Stimulated activated CD4-positive, alpha-beta T cell treated with anti-CD3 and anti-CD28 coated beads, Interleukin-2, amount 100 ng/mL, for 48 hours (primary cell): ENCODE measurements at places on chromosomes 2 and 18.
A peak's percentile ranks its signal among the peaks of the same experiment; 100 is the strongest.

DNA sequence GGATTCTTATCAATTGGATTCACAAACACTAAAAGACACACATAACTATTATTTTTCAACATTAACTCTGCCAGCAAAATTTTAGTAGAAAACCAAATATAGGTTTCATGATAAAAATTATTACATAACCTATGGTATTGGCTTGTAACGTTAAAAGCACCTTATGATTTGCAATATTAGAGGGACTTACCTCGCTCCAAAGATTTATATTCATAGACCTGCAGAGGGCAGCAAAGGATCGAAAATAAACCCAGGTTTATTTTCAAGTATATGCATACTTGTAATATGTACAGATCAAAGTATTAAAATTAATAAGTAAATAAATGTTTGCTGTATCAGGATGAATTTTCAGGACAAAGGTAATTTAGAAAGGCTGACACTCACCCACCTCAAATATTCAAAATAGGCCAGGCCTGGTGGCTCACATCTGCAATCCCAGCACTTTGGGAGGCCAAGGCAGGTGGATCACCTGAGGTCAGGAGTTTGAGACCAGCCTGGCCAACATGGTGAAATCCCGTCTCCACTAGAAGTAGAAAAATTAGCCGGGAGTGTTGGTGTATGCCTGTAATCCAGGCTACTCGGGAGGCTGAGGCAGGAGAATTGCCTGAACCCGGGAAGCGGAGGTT lies 45.3 kb downstream of the LRPPRC start:
- DNase-seq = no peak

GRCh38 chr2:216501854-216502253 lies 3.2 kb downstream of the RPL37A start:
- DNase-seq = no peak

DNA sequence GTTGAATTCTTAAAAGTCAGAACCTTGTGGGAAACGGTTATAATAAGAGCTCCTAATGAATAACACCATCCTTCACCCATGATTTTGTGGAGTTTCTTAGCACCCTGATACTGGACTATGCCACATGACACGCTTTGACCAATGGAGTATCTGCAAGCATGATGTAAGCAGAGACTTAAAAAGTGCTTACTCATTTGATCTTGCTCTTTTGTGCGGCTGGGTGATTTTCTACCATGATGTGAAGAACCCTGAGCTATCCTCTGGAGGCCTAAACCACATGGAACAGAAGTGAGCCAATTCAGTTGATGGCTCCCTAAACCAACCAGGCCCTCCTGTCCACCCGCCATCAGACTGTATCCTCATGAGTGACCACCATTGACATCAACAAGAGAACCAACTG lies 70.9 kb downstream of the TCF4 start:
- no peak for DNase-seq

DNA sequence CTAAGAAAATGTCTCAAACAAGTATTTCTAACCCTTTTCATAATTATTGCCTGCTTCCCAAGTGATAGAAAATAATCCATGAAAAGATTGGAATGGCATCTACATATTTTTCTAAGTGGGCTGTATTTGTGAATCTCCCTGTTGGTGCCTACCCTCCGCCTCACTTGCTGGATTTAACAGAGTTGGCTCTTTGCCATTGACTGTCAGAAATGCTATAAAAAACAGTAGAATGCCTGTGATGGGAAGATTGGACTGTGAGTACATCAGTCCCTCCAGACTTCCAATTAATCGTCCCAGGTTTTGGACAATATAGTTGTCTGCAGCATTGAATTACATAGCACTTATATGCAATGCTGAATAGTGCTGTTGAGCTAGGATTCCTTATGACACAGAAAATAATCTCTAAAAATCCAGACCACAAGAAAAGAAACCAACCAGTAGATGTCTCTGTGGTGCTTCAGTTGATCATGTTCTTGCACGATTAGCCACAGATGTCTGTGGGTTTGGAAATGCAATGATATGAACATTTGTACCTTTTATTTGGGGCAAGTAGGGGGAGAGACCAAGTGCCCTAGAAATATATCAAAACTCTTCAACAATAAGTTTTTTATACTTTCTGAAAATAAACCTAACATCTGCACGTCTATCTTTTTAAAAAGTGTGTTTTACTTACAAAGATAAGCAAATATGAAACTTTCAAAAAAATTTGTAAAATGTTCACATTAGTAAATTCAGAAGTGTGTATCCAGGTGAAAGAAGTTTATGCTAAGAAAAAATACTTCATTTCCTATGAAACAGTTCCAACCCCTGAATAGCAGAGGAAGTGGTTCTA lies 88.5 kb downstream of the DYNAP start:
- no peak for DNase-seq

- no peak for DNase-seq
Measured at GRCh38 chr2:174888646-174889271, 116.4 kb downstream of the CHN1 start.

GRCh38 chr2:233532971-233533370 lies 33.6 kb downstream of the USP40 start:
- no peak for DNase-seq

GRCh38 chr2:240734756-240735155 lies 43.1 kb downstream of the AQP12A start:
- DNase-seq = no peak

DNA sequence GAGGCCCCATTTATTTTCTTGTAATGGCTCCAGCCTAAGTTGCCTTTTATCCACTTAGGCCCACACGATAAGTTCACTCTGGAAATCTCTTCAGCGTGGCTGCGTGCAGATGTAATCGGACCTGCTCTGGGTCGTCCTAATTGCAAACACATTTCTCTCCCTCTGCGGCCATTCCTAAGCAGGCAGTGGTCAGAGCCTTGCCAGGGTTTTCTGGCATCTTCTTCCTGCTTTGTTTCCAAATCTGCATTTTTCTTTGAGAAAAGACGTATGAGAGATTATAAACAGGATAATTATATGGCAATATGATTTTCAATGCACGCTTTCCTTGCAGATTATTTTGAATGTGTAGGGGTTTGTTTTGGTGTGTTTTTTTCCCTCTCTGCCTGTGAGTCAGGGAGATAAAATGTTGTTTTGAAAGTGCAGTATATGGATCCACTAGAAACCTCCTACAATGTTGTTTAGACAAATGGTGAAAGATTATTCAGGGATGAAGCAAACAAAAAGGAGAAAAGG lies 239.4 kb upstream of the TANK start:
- DNase-seq = no peak

DNA sequence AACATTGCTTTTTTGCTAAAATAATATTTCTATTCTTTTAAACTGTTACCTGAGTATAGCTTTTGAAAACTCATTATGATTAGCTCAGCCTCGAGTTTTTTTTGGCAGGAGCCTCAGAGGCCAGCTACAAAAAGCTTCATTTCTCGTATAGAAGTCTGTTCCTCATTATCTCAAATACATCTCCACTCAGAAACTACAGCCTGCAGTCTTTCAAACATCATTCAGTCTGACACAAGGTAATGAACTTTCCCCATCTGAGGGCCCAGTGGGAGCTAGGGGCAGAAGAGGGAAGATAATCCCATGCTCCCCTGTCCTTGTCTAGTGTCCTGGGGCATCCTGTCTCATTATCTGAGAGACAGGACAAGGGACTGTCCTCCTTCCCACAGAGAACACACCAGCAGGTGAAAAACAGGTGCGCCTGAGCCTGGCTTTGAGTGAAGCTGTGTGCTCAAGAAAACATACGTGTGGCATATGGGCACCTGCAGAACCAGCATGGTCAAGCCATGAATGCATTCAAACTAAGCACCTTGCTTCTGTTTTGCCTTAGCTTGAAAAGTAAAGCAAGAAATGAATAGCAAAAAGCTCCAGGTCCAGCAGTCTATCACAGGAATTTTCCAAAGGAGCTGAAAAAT lies 247.5 kb downstream of the MREG start:
- no peak for DNase-seq

DNA sequence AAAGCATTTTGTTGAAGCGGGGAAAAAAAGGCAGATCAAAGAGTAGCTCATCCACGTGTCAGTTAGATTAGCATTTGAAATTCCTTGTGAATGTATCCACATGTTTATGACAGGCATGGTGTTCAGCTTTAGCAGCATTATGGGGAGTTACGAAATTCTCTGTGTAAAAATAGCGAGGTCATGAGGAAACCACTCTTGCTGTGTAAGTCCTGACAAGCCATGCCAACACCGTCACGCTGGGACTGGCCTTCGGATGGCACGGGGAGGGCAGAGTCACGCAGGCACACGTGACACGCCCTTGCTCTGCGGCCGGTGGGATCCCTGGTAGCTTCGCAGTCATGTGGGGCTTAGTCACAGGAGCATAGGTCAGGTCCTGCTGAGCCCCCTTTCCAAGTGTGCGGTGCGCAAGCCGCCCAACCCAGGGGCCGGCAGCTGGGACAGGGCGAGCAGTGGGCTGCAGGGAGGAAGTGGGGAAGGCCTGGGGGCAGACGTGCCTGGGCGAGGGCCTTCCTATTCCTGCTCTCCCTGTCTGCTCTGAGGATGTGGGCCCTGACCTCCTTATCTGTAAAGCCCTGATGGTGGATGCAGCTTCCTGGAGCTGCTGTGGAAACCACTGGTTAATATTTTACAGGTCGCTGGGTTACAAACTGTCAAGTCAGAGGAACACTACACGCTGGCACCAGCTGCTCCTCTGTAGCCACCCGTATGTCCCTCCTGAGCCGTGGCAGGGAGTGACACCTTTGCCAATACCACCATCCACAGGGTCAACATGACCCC lies 18.0 kb downstream of the MBP start:
- DNase-seq = no peak

GRCh38 chr2:8987410-8987809 lies 16.1 kb downstream of the MBOAT2 start:
- no peak for DNase-seq

GRCh38 chr2:42793334-42794270 lies 1.2 kb upstream of the HAAO start:
- DNase-seq = no peak

DNA sequence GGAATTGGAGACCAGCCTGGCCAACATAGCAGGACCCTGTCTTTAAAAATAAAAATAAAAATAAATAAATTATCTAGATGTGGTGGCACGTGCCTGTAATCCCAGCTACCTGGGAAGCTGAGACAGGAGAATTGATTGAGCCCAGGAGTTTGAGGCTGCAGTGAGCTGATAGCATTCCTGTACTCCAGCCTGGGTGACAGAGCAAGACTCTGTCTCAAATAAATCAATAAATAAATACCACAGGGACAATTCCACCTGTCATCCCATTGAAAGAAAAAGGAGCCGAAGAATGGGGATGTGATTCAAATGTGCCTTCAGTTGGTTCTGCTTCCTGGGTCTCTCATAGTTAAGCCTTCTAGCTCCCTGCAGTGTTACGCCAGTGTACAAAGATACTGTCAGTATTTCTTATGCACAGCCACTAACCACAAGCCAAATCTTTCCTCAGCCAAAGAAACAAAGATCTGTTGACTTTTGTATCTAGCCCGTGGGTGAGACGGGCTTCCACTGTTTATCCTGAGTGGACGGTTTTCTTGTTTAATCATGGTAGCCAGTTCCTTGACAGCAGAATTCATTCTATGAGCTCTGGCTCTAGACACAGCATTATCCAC lies 12.6 kb downstream of the LGALSL start:
- DNase-seq = no peak

DNA sequence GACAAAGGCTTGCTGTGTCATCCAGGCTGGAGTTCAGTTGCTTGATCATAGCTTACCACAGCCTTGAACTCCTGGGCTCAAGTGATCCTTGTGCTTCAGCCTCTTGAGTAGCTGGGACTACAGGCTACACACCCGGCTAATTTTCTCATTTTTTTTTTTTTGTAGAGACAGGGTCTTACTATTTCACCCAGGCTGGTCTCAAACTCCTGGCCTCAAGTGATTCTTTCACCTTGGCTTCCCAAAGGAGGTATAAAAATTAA lies 178.0 kb downstream of the MTCL1 start:
- no peak for DNase-seq

DNA sequence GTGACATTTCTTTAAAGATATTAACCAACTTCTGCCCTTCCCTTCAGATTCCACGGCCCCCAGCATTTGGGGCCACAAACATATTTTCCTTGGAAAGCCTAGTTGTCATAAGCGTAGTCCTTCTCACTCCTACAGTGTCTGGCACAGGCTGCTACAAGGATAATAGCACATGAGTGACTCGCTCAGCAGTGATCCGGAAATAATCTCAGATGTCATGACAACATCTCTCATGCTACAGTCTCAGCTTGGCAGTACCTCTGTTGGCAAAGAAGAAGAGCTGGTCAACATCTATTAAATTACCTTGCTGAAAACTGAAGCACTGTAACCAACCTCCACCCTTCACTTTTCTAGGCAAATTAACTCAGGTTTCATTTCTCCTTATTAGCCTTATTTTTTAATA lies 351.7 kb downstream of the RAD51AP2 start:
- no peak for DNase-seq

GRCh38 chr2:128495996-128496547 lies 177.4 kb upstream of the HS6ST1 start:
- DNase-seq = no peak

DNA sequence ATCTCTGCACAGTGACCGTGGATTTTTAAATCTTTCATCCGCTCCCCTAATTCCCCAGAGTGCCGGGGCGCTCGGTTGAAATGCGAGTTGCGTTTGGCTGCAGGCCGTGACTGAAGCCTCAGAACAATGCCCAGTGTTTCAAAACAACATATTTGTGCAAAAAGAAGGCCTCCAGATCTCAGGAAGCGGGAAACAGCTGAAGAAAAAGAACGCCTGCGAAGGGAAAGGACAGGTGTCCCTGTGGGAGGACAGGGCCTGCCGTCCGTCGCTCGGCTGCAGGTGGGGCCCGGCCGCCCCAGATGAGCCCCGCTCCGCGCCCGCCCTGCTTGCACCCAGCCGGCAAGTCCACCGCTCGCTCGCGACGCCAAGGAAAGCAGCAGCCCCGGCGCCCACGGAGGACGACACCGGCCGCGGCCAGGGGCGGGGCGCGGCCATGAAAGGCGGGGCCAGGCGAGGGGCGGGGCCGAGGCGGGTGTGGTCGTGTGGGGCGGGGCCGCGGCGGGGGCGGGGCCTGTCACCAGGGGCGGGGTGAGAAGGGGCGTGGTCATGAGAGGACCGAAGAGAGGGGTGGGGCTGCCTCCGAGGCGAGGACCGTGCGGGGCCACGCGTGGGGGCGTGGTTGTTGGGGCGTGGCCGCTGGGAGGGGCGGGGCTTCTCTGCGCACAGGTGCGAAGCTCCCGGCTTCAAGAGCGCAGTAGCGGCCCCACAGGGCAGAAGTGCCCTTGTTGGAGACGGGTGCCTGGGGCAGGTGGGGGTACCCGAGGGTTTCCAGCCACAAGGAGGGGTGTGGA lies 17.6 kb upstream of the BOK start:
- DNase-seq = peak; percentile 65

DNA sequence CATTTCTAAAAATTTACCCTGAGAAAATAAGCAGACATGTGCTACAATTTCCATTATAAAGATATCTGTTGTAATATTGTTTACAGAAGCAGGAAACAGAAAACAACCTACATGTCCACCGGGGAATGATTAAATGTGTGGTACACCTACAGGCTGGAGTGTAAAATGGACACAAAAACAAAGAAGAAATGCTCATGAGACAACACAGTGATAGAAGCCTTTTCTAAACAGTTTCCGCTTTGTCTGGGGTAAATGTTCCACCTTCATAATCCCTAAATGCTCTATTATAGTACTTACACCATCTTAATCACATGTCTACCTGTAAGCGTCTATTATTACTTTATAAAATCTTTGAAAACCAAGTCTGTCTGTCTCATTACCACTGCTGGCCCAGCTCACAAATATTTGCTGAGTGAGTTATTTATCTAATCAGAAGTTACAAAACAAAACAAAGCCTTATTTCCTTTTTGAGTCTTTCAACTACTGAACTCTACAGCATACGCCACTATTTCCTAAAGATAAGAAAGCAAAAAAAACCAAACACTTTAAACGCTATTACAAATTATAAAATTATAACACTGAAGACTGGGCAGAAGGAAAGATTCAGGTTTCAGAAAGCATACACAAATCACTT lies 95.3 kb downstream of the PIGN start:
- DNase-seq = no peak

GRCh38 chr2:42474765-42475454 lies 18.9 kb downstream of the KCNG3 start:
- no peak for DNase-seq
